ENCODE measurements at places on chromosomes 12 and 14. TPM values are rescaled to one million over a fixed set of nuclear protein-coding genes. Genes with fewer than 3 reads are reported as not detected.

- no peak for DNase-seq
Measured at GRCh38 chr12:110935588-110935987, 15.2 kb upstream of the MYL2 start.

DNA sequence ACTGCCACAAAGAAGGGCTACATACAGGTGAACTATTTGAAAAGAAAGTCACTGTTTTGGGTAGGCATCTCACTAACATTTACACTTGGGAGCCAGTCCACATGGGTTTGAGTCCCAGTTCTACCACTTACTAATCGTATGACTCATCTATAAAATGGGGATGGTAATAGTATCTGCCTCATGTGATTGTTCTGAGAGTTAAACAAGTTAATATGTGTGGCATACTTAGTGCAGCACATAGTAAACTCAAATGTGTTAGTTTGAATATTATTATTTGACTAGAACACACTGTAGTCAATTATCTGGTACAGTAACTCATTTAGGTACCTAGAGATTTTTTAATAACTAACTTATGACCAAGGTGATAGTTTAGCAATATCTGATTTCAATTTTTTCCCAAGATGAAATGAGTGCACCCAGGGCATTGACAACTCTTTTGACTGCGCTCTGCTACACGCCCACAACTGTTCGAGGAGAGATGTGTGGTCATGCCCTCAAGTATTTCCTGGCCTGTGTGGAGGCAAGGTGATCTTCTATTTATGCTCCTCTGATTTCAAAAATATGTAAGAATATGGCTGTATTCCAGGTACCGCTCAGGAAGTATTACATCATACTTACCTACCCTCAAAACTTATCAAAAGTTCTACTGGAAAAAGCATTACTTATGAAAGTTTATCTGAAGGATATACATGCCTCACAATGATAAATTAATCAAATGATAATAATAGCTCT is 210.6 kb upstream of the EGLN3 start:
- no peak for DNase-seq

Gene SLC10A1
- polyA plus RNA-seq, result not detected

GRCh38 chr12:50568338-50569091 is 63.7 kb downstream of the DIP2B start:
- DNase-seq, result no peak

Gene RNU4-1
- polyA plus RNA-seq, result not detected

GRCh38 chr12:38912116-38912515 is 6.7 kb upstream of the CPNE8 start:
- no peak for DNase-seq
